ENCODE measurements at places on chromosomes 4 and X. TPM values are rescaled to one million over a fixed set of nuclear protein-coding genes. Genes with fewer than 3 reads are reported as not detected.
A peak's percentile ranks its signal among the peaks of the same experiment; 100 is the strongest.

DNA sequence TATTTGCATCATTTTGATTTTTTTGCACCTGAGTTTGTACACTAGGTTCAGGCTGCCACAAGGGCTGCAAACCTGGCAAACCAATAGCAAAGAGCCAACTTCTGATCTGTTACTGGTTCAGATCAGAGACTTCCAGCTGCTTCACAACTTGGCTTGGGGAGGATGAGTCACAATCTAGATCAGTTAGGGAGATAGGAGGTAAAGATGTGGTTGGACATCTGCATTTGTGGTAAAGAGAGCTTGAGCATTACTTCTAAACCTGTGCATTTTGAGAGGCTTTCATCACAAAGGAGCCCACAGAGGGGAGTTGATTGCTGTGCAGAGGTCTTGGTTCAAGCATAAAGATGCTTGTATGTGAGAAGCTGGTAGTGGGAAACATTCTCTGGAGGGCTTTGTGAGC is 34.5 kb downstream of the LINC00632 start:
- no peak for DNase-seq

NCBP2L gene
- total RNA-seq, result not detected

- DNase-seq, result no peak
These were observed at the start of gene TXK for GRCh38 chr4:48134081-48134480. TSS of gene TXK (minus strand) at chr4:48134250. CDS start at chr4:48134170, 80 bp downstream.

PPP1R2C gene
- not detected for total RNA-seq

- DNase-seq, result peak; percentile 76
These were observed 57.3 kb upstream of the SHISA3 start for GRCh38 chr4:42339935-42340406.

DNA sequence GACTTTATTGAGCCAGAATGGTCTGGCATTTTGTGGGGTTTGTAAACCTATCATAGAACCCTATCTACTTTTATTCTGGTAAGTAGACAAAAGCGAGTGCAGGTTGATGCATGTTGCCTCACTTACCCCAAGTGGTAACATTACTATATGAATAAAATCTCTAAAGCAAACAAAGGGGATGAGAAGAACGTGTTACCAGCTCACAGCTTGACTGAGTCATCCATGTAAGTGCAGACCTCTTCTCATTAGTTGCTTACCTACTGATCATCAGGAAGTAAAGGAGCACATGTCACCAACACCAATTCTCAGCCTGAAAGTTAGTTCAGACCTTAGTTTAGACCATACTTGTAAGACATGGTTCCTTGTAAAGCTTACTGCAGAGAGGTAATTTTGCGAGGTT is 1328.3 kb downstream of the C4orf33 start:
- DNase-seq, result no peak

GRCh38 chr4:183885205-183885720 is 19.8 kb upstream of the STOX2 start:
- no peak for DNase-seq

GRCh38 chrX:10833299-10834169 is 213.1 kb upstream of the MID1 start:
- DNase-seq, result peak; percentile 36

CTSO gene
- total RNA-seq, result 6.2 TPM

DNA sequence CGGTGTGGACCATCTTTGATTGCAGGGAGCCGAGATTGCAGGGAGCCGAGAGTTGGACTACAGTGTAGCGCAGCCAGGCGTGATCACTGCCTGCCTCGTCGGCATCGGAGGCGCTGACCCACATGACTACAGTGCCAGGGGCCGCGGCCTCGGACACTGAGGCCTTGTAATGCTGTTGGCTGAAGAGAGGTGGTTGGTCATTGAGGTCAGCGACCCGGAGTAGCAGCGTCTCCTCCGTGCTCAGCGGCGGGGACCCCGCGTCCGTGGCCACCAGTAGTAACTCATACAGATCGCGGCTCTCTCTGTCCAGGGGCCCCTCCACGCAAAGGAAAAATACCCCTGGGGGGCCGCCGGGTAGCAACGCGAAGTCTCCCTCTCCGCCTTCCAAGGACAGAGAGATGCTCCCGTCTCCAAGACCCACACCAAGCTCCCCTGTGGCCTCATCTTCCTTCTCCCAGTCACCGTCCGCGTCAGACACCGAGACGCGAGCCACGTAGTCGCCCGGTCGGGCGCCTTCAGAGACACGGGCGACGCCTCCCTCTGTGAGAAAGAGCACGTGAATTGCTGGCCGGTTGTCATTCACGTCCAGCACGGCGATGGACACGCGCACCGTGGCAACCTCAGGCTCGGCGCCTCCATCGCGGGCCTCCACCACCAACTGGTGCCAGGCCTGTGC is 1.9 kb downstream of the DCHS2 start:
- no peak for DNase-seq

GRCh38 chr4:83179205-83179604 is 64.7 kb upstream of the PLAC8 start:
- no peak for DNase-seq

DNA sequence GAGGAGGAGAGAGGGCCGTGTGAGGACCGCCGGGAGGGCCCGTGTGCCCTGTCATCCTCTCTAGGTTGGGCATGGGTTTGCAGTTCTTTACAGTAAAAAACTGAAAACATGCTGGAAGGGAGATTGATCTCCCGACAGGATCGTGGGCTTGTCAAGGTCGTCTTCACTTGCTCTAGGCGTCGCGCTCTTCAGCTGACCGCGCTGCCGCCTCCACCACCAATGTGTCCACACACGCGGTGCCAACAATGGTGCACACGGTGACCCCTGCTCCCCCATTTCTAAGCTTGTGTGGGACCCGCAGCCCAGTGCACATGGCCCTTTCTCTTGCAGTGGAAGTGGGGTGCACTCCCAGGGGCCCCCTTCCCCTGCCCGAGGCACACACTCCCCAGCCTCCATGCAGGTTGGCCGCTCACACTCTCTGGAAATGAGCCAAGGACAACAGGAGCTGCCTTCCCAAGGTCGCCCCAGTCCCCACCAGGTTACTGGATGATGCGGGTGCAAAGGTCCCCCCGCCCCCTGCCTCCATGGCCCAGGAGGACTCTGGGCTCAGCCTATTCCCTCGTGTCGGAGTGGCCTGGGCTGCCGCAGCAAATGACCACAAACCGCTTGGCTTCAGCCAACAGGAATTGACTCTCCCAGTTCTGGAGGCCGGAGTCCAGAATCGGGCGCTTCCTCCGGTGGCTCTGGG is 1.7 kb upstream of the ZFP92 start:
- DNase-seq, result no peak

DNA sequence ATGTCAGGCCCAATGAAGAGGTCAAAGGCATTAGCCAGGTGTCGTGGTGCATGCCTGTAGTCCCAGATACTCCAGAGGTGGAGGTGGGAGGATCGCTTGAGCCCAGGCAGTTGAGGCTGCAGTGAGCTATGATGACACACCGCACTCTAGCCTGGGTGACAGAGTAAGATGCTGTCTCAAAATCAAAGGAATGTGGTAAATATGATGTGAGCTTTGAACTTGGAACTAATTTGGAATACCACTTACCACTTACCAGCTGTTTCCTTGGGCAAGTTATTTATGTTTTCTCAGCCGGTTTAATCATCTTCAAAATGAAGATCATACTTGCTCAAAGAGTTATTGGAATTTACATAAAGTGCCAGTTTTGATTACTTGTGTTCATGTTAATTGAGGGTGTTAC is 23.8 kb upstream of the SEPSECS start:
- DNase-seq, result no peak

GRCh38 chrX:95076449-95076848 is 1402.4 kb downstream of the FAM133A start:
- no peak for DNase-seq

TMEM144 gene
- total RNA-seq, result 10.4 TPM

- no peak for DNase-seq
These were observed 6.8 kb upstream of the MOB1B start for GRCh38 chr4:70895405-70895804.

DNA sequence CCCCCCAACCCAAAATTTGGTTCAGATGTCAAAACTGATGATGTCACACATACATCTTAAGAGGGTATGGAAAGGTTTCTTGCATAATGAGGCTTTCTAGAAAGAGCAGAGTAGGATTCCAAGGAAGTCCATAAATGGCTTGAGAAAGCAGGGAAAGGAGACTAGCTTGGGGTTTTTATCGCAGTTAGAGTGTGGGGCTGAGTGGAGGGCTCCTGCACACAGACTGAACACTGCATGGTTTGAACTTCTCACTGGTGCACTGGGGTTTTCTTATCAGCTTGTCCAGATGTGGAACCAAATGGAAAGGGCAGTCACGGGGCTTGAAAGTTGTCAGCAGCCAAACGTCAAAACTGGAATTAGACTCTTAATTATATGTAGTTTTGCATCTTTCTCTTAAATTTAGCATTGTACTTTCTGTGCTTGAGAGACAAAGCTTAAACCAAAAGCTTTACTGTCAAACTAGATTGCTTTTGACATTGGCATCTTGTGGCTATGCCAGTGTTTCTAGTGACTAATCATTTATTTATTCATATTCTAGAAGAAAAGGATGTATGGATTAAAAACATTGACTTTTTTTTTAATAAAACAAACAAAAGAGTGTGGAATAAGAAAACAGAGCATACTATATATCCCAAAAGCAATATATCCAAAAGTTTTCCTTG is 78.3 kb upstream of the STIM2 start:
- DNase-seq, result no peak

MAGEA9B gene
- not detected for total RNA-seq

DNA sequence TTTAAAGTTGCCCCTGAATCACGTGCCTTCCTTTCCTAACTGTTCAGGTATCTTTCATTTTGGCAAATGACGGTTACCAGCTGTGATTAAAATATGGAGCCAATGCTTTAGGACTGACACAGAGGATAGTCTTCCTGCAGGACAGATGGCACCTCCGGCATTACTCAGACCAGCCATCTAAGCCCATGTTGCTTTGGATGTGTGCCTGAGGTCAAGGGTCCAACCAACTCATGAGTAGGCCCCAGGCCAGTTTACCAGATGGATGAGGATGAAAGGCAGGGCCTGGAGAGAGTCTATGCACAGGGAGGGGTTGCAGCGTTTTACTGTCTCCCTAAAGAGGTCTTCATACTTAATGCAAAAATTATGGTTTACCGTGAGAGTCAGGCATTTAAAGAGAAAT is 174.0 kb upstream of the GATB start:
- DNase-seq, result no peak

DNA sequence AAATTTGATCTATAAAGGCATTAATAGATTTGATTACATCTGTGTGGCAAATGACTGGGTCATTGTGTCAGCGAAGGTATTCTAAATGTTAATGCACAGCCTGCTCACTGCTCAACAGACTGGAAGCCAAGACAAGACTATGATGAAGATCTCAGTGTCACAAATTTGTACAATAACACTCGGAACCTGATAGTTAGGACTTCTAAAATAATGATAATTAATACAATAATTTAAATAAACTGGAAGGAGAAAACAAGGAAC is 217.4 kb downstream of the CENPC start:
- no peak for DNase-seq

CLDN34 gene
- not detected for total RNA-seq

HTATSF1 gene
- 54.7 TPM for total RNA-seq

F11 gene
- total RNA-seq, result 0.40 TPM

- DNase-seq, result no peak
These were observed 101.7 kb upstream of the KIT start for GRCh38 chr4:54556051-54556450.

DNA sequence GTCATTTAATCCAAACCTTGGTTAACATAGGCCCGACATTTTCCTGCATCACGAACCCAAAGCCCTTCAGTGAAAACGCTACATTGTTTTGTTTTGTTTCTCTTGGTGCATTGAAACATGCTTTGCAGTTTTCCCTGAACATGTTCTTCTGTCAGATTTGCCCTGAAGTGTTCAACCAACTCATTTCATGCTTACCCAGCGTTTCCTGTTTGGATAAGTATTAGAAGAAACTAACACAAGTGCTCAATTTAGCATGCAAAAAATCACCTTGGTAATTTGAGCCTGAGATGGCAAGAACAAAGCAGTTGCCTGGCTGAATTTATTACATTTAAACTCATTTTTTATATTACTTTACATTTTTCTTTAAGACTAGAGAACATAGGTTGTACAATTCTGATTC is 160.1 kb upstream of the VCX3A start:
- DNase-seq, result no peak

GYPA gene
- not detected for total RNA-seq

SPIN2B gene
- total RNA-seq, result 7.8 TPM

COL25A1 gene
- total RNA-seq, result 0.24 TPM

PGM2 gene
- 15.6 TPM for total RNA-seq

GRCh38 chr4:185956544-185956940 is 112.4 kb upstream of the TLR3 start:
- no peak for DNase-seq

- DNase-seq, result no peak
These were observed 756.9 kb downstream of the FAT4 start for GRCh38 chr4:126071346-126072333.

KDR gene
- 21.2 TPM for total RNA-seq

DNA sequence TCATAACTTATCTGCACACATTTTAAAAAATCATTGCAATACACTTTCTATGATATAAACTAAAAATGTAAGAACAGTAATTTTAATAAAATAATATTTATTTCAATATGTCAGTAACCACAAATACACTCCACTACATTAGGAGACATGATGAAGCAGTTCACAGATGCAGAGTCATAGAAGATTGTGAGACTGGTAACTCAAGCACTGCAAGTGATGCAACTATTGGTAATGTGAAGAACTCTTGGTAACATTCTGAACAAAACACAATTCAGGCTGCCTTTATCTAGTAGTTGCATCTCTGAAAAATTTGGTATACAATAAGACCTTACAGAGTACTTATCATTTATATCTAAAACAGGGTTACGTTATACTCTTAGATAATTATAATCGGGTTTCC is 52.6 kb upstream of the LRAT start:
- DNase-seq, result no peak

DNA sequence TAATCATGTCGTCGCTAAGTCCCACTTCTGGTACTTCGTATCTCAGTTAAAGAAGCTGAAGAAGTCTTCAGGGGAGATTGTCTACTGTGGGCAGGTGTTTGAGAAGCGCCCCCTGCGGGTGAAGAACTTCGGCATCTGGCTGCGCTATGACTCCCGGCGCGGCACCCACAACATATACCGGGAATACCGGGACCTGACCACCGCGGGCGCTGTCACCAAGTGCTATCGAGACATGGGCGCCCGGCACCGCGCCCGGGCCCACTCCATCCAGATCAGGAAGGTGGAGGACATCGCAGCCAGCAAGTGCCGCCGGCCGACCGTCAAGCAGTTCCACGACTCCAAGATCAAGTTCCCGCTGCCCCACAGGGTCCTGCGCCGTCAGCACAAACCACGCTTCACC is 11.3 kb downstream of the PNCK start:
- peak; percentile 71 for DNase-seq

- DNase-seq, result no peak
These were observed 25.0 kb upstream of the TMLHE start for GRCh38 chrX:155637714-155638113.

DNA sequence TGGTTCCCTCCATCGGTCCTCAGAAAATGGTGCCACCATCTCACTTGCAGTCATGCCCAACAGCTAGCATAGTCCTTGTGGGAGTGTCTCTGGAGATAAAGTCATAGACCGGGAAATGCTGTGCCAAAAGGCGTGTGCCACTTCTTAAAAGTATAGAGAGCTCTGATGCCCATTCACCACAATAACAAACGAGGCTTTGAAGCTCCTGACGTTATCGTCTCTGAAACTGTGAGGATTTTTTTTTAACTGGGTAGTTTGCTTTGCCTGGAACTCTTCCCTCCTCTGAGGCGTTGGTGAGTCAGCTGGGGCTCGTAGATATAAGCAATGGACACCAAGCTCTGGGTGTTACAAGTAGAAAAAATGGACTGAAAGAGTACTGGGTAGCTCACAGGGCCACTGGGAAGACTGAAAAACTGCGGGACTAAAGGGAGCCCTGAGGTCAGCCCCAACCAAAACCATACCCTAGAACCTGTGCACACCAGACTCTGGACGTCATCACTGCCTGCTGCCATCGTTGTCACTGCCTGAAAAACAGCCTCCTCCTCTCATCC is 89.4 kb upstream of the TRIM2 start:
- DNase-seq, result no peak
